ENCODE measurements at places on chromosomes 1 and 21.

- DNase-seq, result no peak
Measured at GRCh38 chr1:9385801-9386573, 93.3 kb downstream of the SPSB1 start.

GRCh38 chr1:11384170-11384554, 94.8 kb upstream of the DISP3 start:
- no peak for DNase-seq

GRCh38 chr1:235998812-235999211, 66.1 kb downstream of the NID1 start:
- peak; percentile 50 for DNase-seq

DNA sequence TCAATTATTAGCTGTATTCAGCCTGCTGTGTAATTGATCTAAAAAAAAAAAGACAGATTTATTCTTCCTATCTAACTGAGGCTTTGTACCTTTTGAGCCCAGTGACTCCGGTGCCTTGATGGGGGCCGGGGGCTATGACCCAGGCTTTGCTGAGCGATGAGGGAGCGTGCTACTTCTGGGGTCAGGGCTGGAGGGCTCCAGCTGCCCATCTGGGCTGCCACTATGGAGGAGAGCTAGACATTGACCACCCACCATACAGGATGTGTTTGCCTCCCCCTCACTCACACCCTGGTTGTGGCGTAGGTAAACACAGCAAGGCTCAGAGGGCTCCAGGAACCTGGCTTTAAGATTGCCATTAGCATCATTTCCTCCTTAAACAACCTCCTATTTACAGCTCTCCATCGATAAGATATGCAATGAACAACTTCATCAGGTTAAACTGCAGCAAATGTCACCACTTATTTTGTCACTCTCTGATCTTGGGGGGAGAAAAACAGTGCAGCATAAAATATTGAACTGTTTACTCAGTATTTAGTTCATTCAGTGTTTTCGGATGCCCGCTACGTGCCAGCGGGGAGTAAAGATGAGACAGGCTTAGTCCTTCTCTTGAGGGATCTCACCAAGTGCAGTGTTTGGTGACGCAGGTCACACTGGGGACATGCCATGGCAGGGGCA, 231.6 kb downstream of the KIF26B start:
- DNase-seq, result no peak

GRCh38 chr21:42389449-42389835, 6.4 kb downstream of the TMPRSS3 start:
- DNase-seq, result no peak

- no peak for DNase-seq
Measured at GRCh38 chr21:42454786-42455185, 41.2 kb downstream of the RSPH1 start.

DNA sequence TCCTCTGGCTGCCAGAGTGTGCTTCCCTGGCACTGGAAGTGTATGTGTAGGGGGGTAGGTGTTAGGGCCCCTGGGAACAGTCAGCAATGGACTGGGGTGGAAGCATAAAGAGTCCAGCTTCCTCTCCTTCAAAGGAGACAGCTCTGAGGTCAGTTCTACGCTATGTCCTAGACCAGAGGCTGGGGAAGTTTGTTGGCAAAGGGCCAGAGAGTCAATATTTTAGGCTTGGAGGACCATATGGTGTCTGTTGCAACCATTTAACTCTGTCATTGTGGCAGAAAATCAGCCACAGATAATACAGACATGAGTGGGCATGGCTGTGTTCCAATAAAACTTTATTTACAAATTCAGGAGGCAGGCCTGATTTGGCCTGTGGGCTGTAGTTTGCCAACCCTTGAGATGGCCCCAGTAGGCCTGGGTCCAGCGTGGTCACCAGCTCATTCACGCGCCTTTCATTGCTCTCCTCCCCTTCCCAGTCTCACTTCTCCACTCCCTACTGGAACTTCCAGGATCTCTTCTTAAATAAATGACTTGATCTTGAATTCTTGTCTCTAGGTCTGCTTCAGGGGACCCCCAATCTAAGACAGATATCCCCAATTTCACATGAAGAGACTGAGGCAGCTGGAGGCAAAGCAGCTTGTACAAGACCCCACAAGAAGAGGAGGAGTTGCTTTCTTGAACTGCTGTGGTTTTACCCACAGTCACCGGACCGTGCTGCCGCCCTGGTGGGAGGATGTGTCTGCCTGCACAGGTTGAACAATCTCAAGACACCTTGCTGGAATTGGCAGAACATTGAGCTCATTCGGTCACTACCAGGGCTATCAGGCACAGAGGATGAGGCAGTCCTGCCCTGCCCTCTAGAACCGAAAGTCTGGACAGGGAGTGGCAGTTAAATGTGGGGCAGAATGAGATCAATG, 162.4 kb upstream of the POU3F1 start:
- no peak for DNase-seq

GRCh38 chr1:162187687-162188276, 118.3 kb downstream of the NOS1AP start:
- DNase-seq, result no peak

DNA sequence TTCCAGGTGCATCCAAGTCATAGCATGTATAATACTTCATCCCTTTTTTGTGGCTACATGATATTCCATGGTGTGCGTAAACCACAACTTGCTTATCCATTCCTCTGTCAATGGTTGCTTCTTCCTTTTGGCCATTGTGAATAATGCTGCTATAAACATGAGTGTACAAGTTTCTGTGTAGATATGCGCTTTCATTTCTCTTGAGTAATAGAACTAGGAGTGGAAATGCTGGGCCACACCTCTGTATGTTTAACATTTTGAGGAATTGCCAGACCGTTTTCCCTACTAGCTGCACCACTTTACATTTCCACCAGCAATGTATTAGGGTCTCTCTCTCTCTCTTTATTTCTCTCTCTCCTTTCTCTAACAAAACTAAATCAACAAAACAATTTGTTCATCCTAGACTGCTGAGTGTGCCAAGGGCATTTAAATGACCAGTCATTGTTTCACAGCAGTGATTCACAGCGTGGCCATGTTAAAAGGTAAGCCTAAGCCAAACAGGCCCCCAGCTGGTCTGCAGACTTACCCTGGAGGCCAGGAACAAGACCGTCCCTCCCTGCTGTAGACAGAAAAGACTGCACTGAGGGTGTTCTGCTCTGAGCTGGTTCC, 53.2 kb upstream of the LYST start:
- DNase-seq, result no peak

GRCh38 chr1:244209955-244210354, 158.9 kb downstream of the ZBTB18 start:
- no peak for DNase-seq

GRCh38 chr1:71053758-71054157, 6.1 kb upstream of the PTGER3 start:
- no peak for DNase-seq

GRCh38 chr21:38067086-38067739, 151.0 kb upstream of the KCNJ6 start:
- no peak for DNase-seq

DNA sequence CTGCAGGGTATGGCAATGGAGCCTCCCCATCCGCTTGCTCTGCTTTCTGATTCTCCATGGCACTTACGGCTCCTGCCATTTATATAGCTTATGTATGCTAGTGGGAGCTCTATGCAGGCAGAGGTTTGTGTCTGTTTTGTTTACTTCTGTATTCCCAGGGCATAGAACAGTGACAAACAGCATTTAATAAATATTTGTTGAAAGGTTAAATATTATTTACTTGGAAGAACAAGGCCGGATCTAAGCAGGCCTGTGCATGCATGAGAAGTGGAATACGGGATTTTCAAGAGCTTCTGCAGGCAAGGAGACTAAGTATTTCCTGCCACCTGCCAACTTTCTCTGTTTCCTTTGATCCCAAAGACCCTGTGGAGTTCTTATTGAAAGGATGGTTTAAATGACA, 90.7 kb downstream of the XCL2 start:
- DNase-seq, result no peak

DNA sequence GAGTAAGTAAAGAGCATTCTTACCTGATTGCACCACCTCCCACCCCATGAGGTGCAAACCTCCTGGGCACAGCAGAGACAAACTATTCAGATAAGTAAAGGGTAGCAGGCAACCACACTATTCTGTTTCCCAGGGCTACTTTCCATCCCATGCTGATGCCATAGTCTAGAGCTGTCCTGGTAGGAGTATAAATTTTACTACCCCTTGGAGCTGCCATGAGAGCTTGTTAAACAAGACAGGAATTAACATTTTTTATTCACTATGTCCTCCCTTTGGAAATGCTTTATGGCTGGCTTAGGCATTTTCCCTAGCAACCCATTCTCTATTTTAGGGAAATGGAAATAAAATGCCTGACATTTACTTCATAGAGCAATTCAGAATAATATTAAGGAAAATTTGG, 324.6 kb upstream of the USP25 start:
- no peak for DNase-seq

GRCh38 chr1:228240411-228241240, 32.8 kb downstream of the OBSCN start:
- no peak for DNase-seq

- DNase-seq, result no peak
Measured at GRCh38 chr1:59696421-59697115, 118.2 kb upstream of the HOOK1 start.

GRCh38 chr1:10973552-10973951, 38.9 kb upstream of the TARDBP start:
- no peak for DNase-seq

DNA sequence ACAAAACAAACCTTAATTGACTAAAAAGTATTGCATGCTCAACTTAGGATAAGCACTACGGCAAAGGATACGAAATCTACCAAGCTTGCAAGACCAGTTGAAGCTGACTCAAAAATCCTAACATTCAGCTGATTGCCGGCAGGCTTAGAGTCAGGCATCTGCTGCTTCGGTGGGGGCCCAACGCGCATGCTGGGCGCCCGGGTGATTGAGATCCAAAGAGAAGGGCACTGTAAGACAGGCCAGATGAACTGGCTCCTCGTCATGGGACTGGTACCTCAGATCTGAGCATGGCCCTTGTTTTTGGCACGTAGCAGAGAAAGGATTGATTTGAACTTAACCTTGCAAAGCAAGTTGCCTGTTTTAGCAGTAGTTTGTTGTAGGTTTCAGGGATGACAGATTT, 86.6 kb downstream of the PRDM2 start:
- DNase-seq, result no peak

DNA sequence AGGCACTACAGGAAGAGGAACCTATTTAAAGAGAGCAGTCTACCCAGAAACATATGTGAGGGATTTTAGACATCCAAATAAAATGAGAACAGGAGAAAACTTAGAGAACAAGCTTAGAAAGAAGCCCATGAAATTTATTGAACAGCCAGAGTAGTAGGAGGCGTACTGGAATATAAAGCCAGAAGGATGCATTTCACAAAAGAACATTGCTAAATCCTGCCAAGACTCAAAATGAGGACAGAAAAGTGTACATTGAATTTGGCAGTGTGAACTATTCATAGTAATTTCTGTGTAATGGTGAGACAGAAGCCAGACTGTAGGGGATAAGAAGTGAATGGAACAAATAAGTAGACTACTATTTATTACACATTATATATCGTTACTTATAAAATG, 22.5 kb downstream of the CEPT1 start:
- DNase-seq, result no peak

DNA sequence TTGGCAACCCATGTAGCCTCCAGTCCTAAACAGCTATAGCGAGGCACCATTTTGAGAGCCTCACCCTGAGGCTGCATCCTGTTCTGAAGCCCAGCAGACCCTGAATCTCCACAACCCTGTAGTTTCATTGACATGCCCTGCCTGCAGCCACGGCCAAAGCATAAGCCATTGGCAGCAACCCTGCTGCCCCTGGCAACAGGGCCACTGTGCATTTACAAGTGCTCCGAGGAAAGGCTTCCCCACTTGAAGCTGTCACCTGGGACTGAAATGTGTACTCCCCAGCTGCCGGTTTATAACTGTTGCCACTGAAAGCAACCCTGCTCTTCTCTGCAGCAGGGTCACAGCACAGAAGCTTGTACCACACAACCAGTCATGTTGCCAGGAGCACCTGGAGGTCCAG, 124.2 kb upstream of the OLFM3 start:
- DNase-seq, result no peak

GRCh38 chr1:7616076-7616832, 154.8 kb upstream of the VAMP3 start:
- DNase-seq, result no peak

DNA sequence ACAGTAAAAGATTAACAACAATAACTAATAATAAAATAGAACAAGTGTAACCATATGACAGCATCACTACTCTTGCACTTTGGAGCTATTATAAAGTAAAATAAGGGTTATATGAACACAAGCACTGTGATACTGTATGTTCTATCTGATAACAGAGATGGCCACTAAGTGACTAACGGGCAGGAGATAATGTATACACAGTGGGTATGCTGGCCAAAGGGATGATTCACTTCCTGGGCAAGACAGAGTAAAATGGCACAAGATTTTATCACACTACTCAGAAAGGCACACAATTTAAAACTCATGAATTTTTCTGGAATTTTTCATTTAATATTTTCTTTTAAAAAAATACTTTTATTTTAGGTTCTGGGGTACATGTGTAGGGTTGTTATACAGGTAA, 12.3 kb downstream of the SLC9C2 start:
- DNase-seq, result no peak

GRCh38 chr1:209657140-209657879, 5.1 kb upstream of the LAMB3 start:
- DNase-seq, result no peak

GRCh38 chr1:161351482-161351881, 16.2 kb downstream of the CFAP126 start:
- no peak for DNase-seq

GRCh38 chr1:41320895-41321676, 40.1 kb upstream of the FOXO6 start:
- no peak for DNase-seq

DNA sequence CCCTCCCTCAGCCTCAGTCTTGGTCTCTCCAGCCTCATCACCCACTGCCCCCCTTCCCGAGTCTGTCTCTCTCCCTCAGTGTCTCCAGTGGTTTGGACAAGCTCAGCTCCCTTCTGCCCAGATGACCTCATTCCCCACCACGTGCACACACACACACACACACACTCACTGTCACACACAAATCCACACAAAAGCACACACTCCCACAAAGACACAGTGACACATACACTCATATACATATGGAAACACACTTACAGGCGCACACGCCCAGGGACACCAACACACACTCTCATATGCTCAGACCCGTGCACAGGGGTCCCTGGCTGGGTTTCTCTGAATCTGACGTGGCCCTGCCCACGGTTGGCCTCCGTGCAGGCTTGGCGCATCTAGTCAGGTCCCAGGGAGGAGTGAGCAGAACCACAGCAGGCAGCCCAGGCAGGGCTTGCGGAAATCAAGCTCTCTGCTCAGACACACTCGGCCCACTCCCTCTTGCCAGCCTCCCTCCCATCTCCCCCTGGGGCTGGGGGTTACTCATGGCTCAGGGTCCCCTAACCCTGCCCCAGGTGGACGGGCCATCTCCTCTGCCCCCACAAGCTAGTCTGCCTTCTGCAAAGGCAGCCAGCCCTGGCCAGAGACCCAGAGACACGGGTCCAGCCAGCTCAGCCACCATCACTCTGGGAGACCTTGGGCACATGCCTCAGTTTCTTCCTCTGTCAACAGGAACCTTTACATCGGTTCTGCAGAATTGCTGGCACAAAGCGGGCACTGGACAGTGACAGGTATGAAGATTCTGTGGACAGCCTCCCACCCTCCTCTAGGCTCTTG, 38.5 kb upstream of the FAM131C start:
- DNase-seq, result no peak

- DNase-seq, result no peak
Measured at GRCh38 chr1:229897501-229897900, 169.5 kb upstream of the GALNT2 start.
